Activated CD8-positive, alpha-beta T cell treated with anti-CD3 and anti-CD28 coated beads for 36 hours (primary cell): ENCODE measurements at places on chromosomes 6 and 20. TPM values are rescaled to one million over a fixed set of nuclear protein-coding genes. Genes with fewer than 3 reads are reported as not detected.

RFX6 gene
- not detected for total RNA-seq

SYTL3 gene
- 151 TPM for total RNA-seq

GRCh38 chr6:142325111-142325510 is 23.3 kb downstream of the ADGRG6 start:
- no peak for DNase-seq

GRCh38 chr6:163573503-163574179 is 159.1 kb downstream of the QKI start:
- no peak for DNase-seq

DNA sequence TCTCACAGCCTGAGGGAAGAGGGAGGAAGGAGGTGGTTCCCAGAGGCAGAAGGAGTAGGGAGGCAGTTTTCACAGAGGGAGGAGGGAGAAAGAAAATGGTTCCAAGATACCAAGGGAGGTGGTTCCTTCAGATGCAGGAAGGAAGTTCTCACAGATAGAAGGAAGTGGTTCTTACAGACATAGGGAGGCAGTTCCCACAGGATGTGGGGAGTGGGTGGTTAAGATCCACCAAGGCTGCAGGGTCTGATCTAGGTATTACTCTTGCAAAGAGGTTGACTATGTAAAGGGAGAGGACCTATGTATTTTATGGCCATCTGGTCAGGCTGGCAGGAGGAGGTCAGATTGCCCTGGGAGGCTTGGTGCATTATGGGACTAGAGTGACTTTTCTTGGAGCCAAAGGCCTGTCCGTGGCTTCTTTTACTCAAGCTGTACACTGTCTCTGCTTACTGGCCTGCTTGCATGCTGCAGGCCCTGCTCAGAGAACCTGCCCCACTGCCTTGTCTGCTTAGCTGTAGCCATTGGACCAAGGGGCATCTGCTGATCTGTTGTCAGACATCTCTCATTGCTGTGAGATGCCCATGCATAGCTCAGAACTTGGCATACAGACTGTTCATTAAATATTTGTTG is 283.7 kb downstream of the DHX35 start:
- no peak for DNase-seq
